ENCODE measurements at places on chromosomes 16 and 17. TPM values are rescaled to one million over a fixed set of nuclear protein-coding genes. Genes with fewer than 3 reads are reported as not detected.
A peak's percentile ranks its signal among the peaks of the same experiment; 100 is the strongest.

DNA sequence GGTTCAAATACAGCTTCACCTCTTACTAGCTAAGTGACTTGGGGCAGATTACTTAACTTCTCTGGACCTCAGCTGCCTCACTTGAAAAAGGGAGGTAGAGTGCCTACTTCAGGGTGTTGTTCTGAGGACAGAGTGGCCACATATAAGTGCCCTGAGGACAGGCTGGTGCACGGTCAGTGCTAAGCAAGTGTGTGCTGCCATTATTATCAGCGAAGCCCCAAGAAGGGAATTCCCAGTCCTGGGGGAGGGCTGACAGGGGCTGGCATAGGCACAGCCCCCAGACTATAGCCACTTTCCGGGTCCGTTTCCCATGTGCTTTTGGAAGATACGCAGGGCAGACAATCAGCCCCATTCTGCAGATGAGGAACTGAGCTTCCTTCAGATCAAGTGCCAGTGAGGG, 2.5 kb downstream of the ZBTB4 start:
- no peaks in the 10 kb centered on the region for H3K27me3 ChIP-seq
- peaks cover 42% of the 10 kb centered on the region for H3K4me1 ChIP-seq
- H3K4me3 ChIP-seq = peak overlapping the region; percentile 88
- H3K36me3 ChIP-seq = no peaks in the 10 kb centered on the region

DNA sequence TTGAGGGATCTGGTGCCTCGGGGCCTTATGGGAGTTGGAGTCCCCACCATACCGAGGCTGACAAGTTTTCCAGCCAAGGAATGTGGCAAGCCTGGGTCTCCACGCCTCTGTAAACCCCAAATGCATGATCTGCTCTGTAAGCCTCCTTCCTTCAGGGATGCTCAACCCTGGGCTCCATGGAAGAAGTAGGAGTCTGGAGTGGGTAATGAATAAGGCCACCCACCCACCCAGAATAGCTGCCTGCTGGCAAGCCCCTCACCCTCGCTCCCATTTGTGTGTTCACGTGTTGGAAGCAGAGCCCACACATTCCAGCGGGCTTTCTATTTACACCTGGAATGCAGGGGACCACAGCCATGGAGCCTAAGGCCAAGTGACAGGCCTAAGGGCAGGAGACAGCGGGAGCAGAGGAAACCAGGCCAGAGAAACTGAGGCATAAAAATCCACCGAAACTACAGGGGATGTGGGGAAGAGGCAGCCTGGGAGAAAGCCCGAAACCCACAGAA, 4.4 kb downstream of the DLG4 start:
- H3K4me1 ChIP-seq = peaks cover 50% of the 10 kb centered on the region
- H3K36me3 ChIP-seq = no peaks in the 10 kb centered on the region
- peak overlapping the region; percentile 100 for H3K27ac ChIP-seq
- H3K27me3 ChIP-seq = no peaks in the 10 kb centered on the region

DNA sequence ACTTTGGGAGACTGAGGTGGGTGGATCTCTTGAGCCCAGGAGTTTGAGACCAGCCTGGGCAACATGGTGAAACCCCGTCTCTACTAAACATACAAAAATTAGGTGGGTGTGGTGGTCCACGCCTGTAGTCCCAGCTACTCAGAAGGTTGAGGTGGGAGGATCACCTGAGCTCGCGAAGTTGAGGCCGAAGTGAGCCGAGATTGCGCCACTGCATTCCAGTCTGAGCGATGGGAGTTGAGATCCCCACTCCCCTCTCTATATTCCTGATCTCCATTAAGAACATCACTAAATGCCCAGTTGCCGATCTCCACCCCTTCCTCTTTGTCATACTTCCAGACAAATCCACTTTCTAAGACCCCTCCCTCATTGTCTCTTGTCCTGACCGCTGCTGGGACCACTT, 24.3 kb upstream of the ZNF652 start:
- H3K27ac ChIP-seq = no peak overlapping the region
- no peaks in the 10 kb centered on the region for H3K27me3 ChIP-seq
- no peaks in the 10 kb centered on the region for H3K36me3 ChIP-seq
- DNase-seq = no peak
- H3K4me3 ChIP-seq = no peak overlapping the region
- no peaks in the 10 kb centered on the region for H3K4me1 ChIP-seq

DNA sequence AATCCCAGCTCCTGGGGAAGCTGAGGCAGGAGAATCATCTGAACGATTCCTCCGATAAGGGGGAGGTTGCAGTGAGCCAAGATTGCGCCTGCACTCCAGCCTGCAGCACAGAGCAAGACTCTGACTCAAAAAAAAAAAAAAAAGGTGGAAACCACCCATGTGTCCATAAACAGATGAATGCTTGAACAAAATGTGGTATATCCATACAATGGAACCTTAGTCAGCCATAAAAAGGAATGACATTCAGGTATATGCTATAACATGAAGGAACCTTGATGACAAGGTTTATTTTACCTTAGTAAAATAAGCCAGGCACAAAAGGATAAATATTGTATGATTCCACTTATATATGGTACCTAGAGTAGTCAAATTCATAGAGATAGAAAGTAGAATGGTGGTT, 2.9 kb upstream of the MEIOC start:
- no peak overlapping the region for H3K4me3 ChIP-seq
- H3K27ac ChIP-seq = no peak overlapping the region
- no peaks in the 10 kb centered on the region for H3K36me3 ChIP-seq
- no peak for DNase-seq

DNA sequence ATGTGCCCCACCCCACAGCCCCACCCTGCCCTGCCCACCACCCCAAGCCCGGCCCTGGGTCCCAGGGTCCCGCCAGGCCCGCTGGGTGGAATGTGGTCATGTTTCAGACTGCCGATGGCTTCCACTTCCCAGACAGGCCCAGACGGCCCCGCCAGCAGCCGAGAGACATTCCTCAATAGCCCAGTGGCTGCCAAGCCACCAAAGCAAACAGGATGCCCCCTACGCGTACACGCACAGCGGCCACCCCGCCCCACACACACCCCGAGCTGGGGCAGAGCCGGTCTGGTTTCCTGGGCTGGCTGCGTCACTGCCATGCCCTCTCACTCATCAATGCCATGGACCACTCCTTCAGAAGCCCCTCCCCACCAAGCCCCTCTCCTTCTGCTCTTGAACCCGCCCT, 1.2 kb upstream of the KRT17 start:
- no peak overlapping the region for H3K27ac ChIP-seq
- H3K4me3 ChIP-seq = no peak overlapping the region
- no peaks in the 10 kb centered on the region for H3K27me3 ChIP-seq
- no peak for DNase-seq
- H3K36me3 ChIP-seq = no peaks in the 10 kb centered on the region

GRCh38 chr16:58099097-58099955, 29.9 kb downstream of the CFAP20 start:
- no peaks in the 10 kb centered on the region for H3K27me3 ChIP-seq
- no peak overlapping the region for H3K27ac ChIP-seq
- H3K4me3 ChIP-seq = no peak overlapping the region
- H3K4me1 ChIP-seq = no peaks in the 10 kb centered on the region
- DNase-seq = no peak
- H3K36me3 ChIP-seq = no peaks in the 10 kb centered on the region

- H3K4me3 ChIP-seq = no peak overlapping the region
- H3K27ac ChIP-seq = no peak overlapping the region
- no peaks in the 10 kb centered on the region for H3K4me1 ChIP-seq
- DNase-seq = peak; percentile 2
- no peaks in the 10 kb centered on the region for H3K27me3 ChIP-seq
- H3K36me3 ChIP-seq = no peaks in the 10 kb centered on the region
These were observed 957.6 kb upstream of the SOX9 start for GRCh38 chr17:71163121-71163812.

- no peaks in the 10 kb centered on the region for H3K4me1 ChIP-seq
- no peak for DNase-seq
- no peak overlapping the region for H3K27ac ChIP-seq
These were observed 262.0 kb downstream of the ZFHX3 start for GRCh38 chr16:72785886-72786285.

DNA sequence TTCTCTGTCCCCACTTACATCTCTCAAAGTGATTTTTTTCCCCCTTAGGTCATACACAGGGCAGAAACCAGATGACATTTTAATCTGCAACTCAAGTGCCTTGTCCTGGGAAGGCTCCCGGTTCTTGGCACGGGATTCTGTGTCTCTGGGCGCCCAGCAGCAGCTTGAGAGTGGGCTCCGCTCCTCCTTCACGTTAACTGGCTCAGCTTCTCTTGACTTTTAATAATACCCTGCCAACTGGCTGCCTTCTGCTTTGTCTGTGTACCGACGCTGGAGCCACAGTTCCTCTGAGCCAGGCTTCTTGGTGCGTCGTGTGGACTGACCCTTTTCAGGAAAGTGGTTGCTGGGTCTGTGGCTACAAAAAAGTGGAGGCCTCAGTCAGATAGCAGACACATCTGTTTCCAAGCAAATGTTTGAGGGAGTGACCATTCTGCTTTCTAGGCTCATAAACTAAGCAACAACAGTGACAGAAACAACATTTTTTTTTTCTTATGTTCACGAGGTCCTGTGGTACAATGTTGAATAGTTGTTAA, 64.9 kb downstream of the IRF8 start:
- H3K27ac ChIP-seq = peak overlapping the region; percentile 55
- H3K4me3 ChIP-seq = no peak overlapping the region
- H3K27me3 ChIP-seq = peaks cover 5% of the 10 kb centered on the region
- DNase-seq = no peak
- H3K4me1 ChIP-seq = no peaks in the 10 kb centered on the region

DNA sequence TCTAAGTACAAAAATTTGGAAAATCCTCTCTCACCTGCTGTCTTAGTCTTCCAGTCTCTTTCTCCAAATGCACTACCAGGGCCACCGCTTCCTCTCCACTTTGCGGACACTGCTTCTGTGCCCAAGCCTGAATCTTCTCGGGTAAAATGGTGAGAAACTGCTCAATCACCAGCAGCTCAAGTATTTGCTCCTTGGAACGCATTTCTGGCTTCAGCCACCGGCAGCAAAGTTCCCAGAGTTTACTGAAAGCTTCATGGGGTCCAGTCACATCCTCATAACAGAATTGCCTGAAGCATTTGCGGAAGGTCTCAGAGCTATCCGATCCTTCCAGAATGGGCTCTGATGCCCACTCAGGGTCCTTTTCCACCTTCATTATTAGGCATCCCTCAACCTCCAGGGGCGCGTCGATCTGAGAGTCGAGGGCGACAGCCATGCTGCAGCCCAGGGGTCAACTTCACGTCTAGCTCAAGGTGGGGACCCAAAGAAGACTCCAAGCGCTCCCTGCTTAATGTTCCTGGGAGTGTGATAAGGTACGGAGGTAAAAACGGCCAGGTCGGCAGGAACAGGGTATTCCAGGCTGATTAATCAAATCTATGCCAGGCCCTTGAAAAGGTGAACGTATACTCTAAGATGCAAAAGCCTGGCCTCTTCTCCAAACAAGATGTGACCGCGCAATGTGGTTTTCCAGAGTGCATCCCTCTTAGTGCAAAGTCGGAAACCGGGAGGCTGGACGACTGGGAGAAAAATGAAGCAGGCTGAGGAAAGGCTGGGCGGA, 763 bp downstream of the ZKSCAN2 start:
- DNase-seq = peak; percentile 18
- H3K36me3 ChIP-seq = no peaks in the 10 kb centered on the region
- H3K4me3 ChIP-seq = peak overlapping the region; percentile 5
- peak overlapping the region; percentile 98 for H3K27ac ChIP-seq
- no peaks in the 10 kb centered on the region for H3K27me3 ChIP-seq
- H3K4me1 ChIP-seq = peaks cover 22% of the 10 kb centered on the region

- H3K27ac ChIP-seq = no peak overlapping the region
- no peak for DNase-seq
- H3K4me1 ChIP-seq = peaks cover 4% of the 10 kb centered on the region
- no peak overlapping the region for H3K4me3 ChIP-seq
These were observed 6.7 kb downstream of the TMC6 start for GRCh38 chr17:78121801-78122215.

DNA sequence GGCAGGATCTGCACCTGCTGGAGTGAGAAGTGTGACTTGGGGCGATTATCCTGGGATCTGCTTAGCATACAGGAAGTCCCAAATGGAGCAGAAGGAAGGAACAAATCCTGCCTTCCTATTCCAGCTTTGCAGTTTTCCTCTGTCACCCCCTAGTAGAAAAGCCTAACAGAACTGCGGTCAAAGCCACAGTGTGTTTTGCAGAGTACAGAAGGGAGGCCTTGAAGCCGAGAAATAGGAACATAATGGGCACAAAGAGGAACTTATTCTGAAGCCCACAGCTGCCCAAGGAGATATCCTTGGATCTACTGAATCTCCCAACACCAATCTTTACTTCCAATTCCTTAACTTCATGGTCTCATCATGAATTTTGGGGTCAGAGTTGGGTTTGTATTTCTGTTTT, 8.5 kb downstream of the KRTAP1-5 start:
- no peak for DNase-seq
- H3K4me1 ChIP-seq = no peaks in the 10 kb centered on the region
- no peak overlapping the region for H3K27ac ChIP-seq
- no peaks in the 10 kb centered on the region for H3K27me3 ChIP-seq
- H3K4me3 ChIP-seq = no peak overlapping the region
- H3K36me3 ChIP-seq = no peaks in the 10 kb centered on the region

GRCh38 chr17:146983-147761, 9.8 kb downstream of the SCGB1C2 start:
- no peak overlapping the region for H3K4me3 ChIP-seq
- no peaks in the 10 kb centered on the region for H3K36me3 ChIP-seq
- no peak overlapping the region for H3K27ac ChIP-seq
- no peaks in the 10 kb centered on the region for H3K4me1 ChIP-seq
- peak; percentile 13 for DNase-seq

DNA sequence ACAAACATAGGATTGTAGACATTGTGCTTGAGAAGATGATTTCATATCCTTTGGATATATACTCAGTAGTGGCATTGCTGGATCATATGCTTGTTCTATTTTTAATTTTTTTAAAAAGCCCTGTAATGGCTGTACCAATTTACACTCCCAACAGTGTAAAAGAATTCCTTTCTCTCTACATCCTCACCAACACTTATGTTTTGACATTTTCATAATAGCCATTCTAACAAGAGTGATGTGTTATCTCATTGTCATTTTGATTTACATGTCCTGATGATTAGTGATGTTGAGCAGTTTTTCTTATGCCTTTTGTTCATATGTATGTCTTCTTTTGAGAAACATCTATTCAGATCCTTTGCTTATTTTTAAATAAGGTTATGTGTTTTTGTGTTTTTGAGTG, 1039.2 kb upstream of the GOT2 start:
- no peaks in the 10 kb centered on the region for H3K4me1 ChIP-seq
- no peaks in the 10 kb centered on the region for H3K36me3 ChIP-seq
- DNase-seq = no peak
- H3K4me3 ChIP-seq = no peak overlapping the region

- DNase-seq = peak; percentile 41
- no peaks in the 10 kb centered on the region for H3K36me3 ChIP-seq
- H3K4me3 ChIP-seq = no peak overlapping the region
- peaks cover 10% of the 10 kb centered on the region for H3K4me1 ChIP-seq
These were observed 192.4 kb downstream of the SEC14L1 start for GRCh38 chr17:77332981-77333685.

DNA sequence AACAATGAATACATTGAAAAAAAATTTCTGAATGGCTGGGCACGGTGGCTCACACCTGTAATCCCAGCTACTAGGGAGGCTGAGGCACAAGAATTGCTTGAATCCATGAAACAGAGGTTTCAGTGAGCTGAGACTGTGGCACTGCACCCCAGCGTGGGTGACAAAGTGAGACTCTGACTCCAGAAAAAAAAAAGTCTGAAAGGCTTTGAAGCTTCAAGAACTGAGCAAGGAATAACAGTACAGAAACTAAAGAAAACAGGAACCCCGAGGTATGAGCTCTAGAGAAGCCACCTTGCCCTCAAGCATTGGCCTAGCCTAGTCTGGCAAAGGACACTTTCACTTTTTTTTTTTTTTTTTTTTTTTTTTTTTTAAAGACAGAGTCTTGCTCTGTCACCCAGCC, 45.0 kb downstream of the TEX2 start:
- no peaks in the 10 kb centered on the region for H3K27me3 ChIP-seq
- H3K4me3 ChIP-seq = no peak overlapping the region

SERPINF2 gene
- 5.2 TPM for polyA plus RNA-seq

EFCAB5 gene
- polyA plus RNA-seq = 0.08 TPM

TOP3A gene
- polyA plus RNA-seq = 33.0 TPM

TSPAN10 gene
- polyA plus RNA-seq = 3.9 TPM

KRTAP2-2 gene
- not detected for polyA plus RNA-seq

LITAFD gene
- polyA plus RNA-seq = not detected

ATP2A3 gene
- polyA plus RNA-seq = 26.1 TPM

DLX4 gene
- 0.48 TPM for polyA plus RNA-seq

Data from adrenal gland (tissue), 19 donors.